CD4-positive, alpha-beta T cell treated with Interleukin-21 for 1 hour (primary cell): ENCODE measurements at places on chromosomes 6 and 20.

GRCh38 chr6:33699131-33699530 is 12.4 kb downstream of the UQCC2 start:
- no peak for DNase-seq

DNA sequence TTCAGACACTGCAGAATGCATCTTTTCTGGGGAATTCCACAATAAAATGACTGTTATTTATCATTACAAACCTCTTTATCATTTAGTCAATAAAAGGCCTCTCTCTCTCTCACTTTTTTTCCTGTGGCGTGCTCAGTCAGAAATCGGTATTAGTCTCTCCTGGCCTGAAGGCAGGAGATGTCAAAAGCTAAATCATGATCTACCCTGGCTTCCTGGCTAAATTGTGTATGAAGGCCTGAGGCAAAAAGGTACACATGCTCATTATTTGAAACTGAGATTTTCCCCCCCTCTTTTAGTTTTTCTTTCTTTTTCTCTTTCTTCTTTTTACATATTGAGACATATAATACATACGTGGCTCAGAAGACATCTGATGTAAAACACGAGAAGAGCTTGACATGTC is 375.0 kb upstream of the SLC35B3 start:
- DNase-seq, result no peak

GRCh38 chr6:64325093-64325492 is 689.5 kb downstream of the PHF3 start:
- no peak for DNase-seq

DNA sequence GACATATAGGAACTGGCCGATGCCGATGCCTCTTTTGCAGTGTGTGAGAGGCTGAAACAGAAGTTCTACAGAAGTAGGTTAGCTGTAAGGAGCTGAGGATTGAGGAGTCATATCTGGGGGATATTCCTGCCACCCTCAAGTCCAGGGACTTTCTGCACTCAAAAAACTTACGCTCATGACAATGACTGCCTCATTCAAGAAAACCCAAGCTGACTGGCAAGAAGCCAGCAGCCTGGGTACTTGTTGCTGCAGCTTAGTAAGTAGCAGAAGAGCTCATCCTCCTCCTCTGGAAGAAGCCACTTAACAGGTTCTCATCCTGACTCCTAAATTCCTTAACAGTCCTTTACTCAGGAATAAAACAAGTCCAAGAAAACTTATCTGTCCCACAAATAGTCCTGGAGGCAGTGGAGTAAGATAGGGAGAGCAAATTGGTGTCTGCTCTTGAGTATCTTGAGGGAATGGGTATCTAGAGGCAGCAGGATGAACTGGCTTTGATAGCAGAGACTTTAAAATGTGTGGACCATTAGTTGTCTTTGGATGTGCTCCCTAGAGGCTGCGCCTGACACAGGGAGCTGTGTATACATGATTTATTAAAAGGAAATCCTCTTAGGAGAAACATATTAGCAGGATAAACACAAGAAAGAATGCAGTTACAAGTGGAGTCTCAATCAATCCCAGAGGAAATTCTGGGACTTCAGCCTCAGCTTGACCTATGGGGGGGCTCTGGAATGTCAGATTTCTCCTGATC is 7.4 kb downstream of the CALHM5 start:
- DNase-seq, result no peak

DNA sequence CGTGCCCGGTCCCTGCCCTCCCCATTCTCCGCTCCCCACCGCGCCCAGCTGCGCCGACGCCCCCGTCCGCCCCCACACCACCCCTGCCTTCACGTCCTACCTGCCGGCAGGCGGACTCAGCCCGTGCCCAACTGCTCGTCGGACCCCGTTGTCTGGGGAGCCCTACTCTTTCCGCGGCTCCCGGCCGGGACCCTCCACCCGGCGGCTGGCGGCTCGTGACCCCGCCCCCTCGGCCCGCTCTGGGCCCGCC is at the start of gene SERAC1:
Gene SERAC1 (minus strand): TSS at position 223 of the 250 bp plus-strand sequence. CDS start 9,899 bp downstream, outside the sequence.
- no peak for DNase-seq

DNA sequence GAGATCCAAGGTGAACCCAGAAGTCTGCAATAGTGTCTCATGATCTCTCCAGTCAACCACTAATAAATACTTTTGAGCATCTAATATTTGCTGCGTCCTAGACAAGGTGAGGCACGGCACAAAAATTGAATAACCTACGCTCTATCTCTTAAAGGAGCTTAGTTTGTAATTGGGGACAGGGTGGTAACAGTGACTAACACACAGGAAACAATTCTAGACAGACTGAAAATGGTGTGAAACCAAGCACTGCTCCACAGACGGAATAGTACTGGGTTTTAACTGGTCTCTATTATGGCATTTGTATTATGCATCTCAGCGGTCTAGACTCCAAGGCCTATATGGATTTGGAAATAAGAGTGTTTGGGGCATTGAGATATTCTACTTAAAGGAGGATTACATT is 120.1 kb downstream of the CLIC5 start:
- peak; percentile 21 for DNase-seq

GRCh38 chr6:35011096-35012041 is 122.3 kb downstream of the ANKS1A start:
- DNase-seq, result no peak

DNA sequence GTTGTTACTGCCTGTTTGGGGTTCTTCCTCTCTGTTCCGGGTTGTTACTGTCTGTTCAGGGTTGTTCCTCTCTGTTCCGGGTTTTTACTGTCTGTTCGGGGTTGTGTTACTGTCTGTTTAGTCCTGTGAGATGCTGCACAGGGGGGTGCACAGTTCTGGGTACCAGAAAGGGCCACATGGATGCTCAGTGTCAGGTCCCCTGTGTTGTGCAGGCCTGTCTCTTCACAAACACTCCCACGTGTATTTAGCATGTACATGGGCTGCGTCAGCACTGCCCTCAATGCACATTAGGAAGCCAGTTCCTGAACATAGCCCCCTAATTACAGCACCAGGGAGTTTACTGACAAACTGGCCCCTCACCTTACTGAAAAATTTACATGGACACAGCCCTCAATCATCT is 118.5 kb downstream of the DLL1 start:
- DNase-seq, result no peak

- DNase-seq, result no peak
These were observed 162.4 kb downstream of the CDKAL1 start for GRCh38 chr6:20696676-20697075.

GRCh38 chr6:86682297-86682696 is 255.0 kb upstream of the HTR1E start:
- DNase-seq, result no peak

DNA sequence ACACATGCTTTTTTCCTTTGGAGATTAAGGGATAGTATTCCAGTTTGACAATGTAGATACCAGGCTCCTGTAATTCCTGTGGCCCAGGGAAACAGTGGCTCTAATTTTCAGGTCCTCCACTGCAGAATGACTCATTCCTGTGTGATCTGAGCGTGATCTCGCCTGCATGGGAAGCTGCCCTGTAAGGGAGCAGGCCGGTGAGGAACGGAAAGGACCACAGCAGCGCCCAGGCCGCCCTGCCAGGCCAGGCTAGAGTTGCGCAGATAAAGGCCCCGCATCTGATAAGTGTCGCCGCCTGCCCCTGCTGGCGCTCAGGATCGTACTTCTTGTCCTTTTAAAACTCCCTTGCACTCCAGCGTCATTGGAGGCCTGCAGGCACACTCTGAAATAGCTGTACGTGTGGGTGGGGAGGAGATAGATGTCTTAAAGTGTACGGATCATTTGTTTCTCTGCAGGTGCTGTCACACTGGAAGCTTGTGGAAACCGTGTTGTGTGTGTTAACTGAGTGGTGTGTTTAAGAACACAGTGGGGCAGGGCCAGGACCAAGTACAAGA is 60.7 kb downstream of the SYNJ2 start:
- no peak for DNase-seq

- peak; percentile 43 for DNase-seq
These were observed 278.4 kb downstream of the LRFN2 start for GRCh38 chr6:40308533-40309306.

DNA sequence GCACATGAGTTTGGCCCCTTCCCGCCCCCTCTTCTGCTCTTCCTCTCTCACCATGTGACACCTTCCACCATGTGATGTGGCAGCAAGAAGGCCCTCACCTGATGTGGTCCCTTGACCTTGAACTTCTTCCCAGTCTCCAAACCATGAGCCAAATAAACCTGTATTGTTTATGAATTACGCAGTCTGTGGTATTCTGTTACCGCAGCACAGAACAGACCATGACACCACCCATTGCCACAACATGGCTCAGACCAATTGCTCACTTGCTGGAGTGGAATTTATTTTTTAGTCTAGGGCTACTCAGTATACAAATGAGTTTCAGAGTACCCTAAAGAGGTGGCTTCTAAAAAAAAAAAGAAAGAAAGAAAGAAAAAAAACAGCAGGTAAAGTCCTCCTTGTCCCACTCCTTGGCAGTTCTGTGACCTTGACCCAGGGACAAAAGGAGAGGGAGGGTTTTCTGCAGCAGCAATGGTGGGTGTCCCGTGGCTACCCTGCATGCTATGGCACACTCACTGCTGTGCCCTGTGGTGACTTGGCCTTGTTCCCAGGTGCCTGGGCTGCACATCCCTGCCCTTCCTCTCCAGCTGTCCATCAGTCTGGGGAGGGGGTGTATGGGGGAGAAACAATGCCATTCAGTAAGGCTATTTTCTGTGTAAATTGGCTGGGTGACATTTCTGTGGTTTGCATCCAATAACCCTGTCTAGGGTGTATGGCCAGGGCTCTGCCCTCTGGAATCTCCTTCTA is 5.4 kb upstream of the VSX1 start:
- no peak for DNase-seq

DNA sequence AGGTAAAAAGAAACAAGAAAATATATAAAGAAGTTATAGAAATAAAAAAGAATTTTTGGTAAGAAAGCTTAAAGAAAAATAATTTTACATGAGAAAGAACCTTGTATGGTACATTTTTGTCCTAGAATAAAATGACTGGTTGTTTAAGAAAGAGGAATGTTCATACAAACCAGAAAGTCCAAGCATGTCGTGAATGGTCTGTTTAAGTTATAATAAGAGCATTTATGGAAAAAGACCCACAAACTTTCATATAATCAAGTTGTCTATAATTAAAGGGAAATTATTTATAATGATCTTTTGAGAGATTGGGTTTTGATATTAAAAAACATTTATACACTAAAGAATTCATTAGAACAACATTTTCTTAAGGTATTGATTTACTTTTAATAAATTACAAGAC is 27.8 kb upstream of the FAM110A start:
- DNase-seq, result no peak

- DNase-seq, result no peak
These were observed 210.3 kb downstream of the FOXA2 start for GRCh38 chr20:22374066-22374465.

- DNase-seq, result no peak
These were observed 17.7 kb downstream of the COL9A1 start for GRCh38 chr6:70285201-70285600.

- DNase-seq, result no peak
These were observed 4.4 kb downstream of the GSS start for GRCh38 chr20:34951252-34951651.

- no peak for DNase-seq
These were observed 37.2 kb upstream of the IL20RA start for GRCh38 chr6:137081997-137082396.

GRCh38 chr20:43102394-43102793 is 87.3 kb downstream of the PTPRT start:
- DNase-seq, result no peak

DNA sequence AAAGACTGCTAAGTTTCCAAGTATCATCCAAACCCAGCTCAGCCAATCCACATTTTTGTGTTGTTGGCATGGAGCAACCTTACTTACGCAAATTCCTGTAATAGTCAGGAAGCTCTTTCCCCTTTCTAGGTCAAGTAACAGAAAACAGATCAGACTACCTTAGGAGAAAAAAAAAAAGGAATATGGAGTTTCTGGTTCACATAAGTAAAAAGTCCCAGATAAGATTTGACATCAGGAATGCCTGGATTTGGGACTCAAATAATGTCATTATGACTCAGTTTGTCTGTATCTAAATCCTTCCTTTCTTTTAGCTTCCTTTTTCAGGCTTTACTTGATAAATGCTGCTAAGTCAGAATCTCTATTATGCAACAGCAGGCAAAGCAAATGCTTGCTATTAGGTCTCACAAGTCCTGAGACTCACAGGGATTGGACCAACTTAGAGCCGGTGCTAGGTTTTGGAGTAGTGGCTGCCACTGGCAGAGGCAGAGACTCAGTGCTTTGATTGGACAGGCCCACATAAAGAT is 44.5 kb downstream of the NCOA7 start:
- DNase-seq, result no peak
